ENCODE measurements at places on chromosomes 6 and 20.

- no peak for DNase-seq
These were observed 1.7 kb downstream of the TULP1 start for GRCh38 chr6:35510916-35511561.

DNA sequence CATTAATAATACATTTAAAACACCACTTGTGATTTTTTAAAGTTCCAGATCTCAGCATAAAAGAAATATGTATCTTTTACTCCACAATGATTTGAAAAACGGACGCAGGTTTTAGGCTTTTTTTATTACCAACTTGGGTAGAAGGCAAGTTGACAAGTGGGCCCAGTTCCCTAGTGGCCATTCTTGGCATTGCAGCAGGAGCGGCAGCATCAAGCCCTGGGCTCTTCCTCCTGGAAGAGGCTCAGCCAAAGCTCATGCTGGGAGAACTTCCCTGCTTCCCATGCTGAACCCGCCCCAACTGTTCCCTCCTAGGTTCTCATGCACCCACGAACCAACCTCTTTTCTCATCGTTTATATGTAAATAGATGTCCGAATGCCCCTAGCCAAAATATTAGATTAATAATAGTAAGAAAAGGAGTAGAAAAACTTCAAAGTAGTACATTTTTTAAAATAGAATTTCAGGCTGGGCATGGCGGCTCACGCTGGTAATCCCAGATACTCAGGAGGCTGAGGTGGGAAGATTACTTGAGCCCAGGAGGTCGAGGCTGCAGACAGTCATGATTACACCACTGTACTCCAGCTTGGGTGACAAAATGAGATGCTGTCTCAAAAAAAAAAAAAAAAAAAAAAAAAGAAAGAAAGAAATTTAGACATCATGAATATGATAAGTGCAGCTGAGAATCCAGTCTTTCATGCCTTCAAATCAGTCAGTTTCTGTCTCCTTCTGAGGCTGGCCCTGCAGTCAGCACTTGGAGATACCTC, 18.2 kb upstream of the MYB start:
- peak; percentile 55 for DNase-seq

- DNase-seq: no peak
These were observed 79.8 kb upstream of the CCN6 start for GRCh38 chr6:111973927-111974639.

DNA sequence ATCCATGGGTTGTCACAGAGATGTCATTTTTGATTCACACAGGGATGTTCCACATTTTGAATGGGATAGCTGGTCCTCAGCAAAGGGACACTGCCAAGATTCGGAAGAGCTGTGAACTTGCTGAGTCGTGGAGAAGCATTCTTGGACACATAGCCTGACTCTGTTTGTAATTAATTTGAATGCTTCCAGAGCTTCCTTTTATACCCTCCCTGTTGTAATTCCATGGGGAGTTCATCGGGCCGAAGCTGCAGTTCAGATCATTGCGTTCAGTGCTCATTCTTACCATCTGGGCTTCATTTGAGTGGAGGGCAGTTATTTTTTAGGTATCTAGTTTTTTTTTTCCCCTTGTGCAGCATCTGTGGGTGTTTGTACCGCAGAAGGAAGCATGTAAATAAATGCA, 126.5 kb downstream of the SLC24A3 start:
- DNase-seq: no peak

DNA sequence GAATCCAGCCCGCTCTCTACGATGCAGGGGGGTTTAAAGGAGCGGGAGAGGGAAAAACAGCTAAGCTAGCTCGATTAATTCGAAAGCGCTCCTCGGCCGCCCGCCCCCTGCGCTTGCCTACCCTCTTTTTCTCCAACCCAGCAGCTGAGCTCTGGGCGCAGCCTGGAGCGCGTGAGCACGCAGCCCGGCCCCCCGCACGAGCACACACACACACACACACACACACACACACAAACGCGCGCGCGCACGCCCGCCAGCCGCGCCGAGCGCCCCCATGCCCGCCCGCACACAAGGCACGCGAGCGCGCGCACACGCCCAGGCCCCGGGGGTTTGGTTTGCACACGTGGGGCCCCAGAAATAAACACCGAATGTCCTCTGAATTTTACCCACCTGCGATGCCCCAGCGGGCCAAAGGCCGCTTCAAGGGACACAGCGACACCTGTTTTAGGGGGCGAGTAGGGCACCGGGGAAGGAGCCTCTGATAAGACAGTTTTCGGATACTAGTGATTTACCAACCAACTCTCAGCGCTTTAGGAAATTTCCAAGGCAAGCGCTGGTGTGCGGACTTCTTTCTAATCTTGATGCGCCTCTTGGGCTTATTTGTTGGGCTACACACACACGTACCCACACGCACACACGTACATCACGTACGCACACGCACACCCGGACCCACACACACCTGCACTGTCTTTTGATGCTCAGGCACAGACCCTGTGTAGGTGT, 802 bp upstream of the NRN1 start:
- peak; percentile 60 for DNase-seq

DNA sequence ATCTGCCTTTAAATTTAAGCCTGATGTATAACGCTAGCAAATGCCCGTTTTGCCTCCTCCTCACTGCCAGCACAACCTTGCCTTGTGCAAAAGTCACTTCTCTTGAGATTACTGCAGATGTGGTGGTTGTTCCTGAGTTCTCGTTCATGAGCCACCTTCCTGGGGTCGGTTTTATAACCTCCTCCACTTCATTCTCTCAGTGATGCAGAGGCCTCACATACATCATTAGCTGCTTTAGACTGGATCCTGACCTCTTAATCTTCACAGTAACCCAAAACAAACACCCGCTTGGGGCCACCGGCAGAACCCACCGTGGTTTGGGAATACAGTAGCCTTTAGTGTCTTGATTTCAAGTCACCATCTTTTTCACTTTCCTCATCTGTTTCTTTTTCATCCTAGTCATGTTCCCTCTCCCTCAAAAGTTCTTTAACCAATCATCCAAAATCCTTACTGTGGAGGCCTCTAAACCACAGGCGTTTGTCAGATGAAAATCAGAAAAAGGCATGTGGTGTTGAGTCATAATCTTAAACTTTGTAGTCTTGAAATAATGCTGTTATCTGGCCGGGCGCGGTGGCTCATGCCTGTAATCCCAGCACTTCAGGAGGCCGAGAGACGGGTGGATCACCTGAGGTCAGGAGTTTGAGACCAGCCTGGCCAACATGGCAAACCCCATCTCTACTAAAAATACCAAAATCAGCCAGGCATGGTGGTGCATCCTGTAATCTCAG, 430.3 kb upstream of the SOX4 start:
- DNase-seq: no peak

GRCh38 chr20:40728470-40728869, 39.4 kb upstream of the MAFB start:
- no peak for DNase-seq

DNA sequence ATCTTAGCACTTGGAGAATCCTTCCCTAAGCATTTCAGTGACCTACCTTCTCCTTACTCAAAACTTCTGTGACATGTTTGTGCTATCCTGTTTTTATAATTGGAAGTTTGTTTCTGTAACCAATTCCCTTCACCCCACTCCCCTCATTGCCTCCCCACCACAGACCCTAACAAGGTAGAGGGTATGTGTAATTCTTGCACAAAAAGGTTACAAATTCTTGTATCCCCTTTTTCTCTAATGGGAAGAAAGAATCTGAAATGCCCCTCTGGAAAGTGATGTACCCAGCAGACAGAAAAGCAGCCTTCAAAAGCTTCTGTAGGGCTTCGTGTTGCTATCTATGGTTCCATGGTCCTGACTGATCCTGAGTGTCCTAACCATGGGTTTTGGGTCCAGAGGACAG, 111.7 kb upstream of the TMEM170B start:
- DNase-seq: no peak

GRCh38 chr6:109853951-109854350, 124.2 kb upstream of the GPR6 start:
- DNase-seq: no peak

DNA sequence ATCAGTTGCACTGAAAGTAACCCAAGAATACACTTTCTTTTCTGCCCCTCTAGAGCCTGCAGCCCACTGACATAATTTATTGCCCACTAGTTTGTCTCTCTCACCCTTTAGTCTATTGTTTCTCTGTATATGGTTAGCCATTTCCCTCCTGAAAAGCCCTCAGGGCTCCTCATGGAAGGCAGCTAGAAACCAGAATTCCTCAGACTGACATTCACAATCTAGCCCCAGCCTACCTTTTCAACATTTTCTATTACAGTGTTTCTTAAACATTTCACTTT, 21.4 kb upstream of the PAQR8 start:
- no peak for DNase-seq

- DNase-seq: no peak
These were observed 43.8 kb downstream of the EYA2 start for GRCh38 chr20:46938434-46938833.

DNA sequence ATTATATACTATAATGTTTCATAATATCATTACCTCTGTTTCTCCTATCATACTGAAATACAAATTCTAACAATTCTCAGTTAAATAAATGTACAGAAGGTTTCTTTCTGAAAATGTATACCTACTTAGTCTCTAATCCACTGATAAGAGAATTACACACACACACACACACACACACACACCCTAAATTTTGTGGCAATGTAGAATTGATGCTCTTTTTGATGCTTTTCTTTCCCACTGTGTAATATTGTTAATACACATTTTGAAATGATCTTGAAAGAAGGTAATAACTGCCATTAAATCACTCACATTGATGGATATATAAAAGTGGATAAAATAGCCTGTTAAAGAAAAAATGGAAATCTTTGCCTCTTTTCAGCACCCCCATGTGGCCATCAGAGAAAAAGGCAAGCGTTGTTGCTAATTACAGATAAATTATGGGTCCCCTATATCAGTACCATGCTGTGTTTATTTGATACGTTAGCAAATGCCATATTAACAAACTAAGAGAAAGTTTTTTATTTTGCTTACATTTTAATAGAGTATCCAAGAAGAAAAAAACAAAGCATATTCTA, 76.6 kb upstream of the VGLL2 start:
- DNase-seq: no peak

- no peak for DNase-seq
These were observed 470.2 kb upstream of the BTBD3 start for GRCh38 chr20:11447371-11448100.

GRCh38 chr6:7805078-7805849, 79.4 kb downstream of the BMP6 start:
- no peak for DNase-seq

DNA sequence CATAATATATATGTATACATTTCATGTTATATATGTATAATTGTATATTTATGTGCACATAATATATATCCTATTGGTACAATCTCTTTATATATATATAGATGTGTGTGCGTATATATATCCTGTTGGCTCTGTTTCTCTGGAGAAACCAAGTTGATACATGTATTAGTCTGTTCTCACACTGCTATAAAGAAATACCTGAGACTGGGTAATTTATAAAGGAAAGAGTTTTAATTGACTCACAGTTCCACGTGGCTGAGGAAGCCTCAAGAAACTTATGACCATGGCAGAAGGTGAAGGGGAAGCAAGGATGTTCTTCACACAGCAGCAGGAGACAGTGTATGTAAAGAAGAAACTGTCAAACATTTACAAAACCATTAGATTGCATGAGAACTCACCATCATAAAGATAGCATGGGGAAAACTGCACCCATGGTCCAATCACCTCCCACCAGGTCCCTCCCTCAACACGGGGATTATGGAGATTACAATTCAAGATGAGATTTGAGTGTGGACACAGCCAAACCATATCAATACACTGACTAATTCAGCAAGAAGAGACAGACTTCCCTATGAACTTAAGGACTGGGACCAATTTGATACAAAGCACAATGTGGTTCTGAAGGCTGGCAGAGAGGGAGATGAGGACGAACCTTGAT, 14.0 kb downstream of the CST3 start:
- DNase-seq: no peak

DNA sequence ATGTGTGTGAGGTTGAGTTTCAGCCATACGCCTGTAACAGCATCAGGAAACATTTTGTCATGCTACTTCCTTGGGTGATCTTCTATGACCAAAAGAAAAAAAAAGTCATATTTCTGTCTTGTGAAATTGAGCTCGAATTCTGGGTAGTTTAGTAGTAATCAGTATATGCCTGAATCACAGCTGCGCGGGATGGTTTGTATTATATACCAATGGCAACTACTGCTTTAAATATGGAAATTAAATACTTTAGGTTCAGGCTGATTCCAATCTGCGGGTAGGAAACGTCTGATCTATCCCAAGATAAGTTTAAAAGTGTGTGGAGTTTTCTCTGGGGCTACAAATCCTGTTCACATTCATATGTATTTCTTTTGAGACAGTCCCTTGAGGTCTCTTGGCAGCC, 115.6 kb upstream of the FERMT1 start:
- DNase-seq: no peak

- no peak for DNase-seq
These were observed 34.3 kb upstream of the COL9A1 start for GRCh38 chr6:70336996-70337742.

DNA sequence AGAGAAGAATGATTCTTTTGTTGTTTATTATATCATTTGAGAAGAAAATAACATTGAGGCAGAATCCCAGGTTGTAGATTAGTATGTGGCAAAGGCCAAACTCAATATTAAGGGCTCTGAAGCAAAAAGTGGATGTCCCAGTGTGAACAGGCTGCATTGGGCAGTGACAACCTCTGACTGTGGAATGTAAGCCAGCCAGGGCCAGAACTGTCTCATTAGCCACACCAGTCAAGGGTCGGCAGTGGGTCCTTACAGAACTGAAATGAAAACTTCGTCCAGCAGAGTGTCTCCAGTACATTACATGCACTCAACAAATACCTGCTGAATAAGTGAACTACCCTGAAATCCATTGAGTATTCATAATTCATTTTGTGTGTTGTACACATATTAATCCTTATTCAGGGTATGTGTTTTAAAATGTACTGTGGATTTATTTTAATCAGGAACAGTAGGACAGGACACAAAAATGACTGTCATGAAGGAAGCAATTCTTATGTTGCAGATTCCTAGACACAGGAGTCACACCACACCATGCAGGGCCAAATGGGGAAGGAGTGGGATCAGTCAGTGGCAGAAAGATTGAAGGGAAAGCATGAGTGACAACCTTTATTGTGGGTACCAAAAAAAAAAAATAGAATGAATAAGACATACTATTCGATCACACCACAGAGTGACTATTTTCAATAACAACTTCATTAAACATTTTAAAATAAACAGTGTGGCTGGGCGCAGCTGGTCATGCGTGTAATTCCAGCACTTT, 64.9 kb upstream of the UTRN start:
- no peak for DNase-seq

DNA sequence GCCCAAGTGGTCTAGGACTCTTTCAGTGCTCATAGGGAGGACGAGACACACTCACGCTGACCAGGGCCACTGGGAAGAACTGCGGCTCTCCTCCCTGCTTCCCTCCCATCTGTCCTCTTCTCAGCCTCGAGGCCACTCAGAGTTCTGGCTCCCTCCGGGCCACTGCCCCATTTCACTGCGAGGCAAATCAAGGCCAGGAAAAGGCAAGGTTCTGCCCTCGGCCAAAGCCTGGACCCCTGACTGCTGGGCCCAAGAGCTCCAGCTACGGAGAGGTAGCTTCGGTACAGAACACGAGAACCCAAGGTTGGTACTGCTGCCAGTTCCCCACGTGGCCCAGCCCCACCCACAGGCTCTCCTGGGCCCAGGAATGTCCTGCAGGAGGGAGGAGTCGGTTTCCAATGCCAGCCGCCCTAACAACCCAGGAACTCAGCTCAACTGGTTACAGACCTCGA, 14.7 kb downstream of the PI16 start:
- no peak for DNase-seq

- no peak for DNase-seq
These were observed 204.5 kb downstream of the PREX1 start for GRCh38 chr20:48623176-48623905.

GRCh38 chr6:84763886-84764331, 489 bp downstream of the TBX18 start:
- no peak for DNase-seq
